ENCODE measurements at places on chromosomes 16 and 17.

DNA sequence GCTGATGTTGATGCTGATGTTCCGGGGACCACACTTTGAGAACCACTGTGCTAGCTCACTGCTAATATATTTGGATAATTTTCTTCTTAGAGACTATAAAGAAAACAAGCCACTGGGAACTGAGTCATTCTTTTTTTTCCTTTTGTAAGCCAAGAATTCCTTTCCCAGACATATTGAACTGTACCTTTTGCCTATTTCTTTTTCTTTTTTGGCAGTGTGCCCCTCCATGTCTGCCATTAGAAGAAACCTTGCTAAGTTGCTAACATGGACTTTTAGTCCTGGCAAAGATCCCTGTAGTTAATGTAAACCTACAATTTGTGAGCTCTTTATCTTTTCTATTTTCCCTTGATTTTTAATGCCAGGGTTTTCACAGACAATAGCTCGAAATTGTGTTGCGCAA, 17.3 kb upstream of the ERCC4 start:
- no peak for DNase-seq

- DNase-seq = no peak
These were observed 3.2 kb downstream of the PITPNA start for GRCh38 chr17:1559047-1560043.

- DNase-seq = no peak
These were observed 2.7 kb upstream of the IRX5 start for GRCh38 chr16:54928016-54928356.

DNA sequence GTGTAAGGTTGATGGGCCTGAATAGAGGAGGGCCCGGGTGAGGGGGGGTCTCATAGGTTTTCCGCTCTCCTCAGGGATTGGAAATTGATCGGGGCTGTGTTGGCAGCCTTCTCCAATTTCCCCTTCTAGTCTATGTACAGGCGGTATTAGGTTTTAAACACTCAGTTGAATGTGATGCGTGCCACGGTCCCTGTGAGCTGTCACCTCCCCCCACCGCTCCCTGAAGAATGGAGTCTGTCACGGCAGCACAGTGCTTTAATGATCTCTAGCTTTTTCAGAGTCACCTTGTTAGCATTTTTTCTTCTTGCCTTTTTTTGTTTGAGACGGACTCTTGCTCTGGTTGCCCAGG, 800 bp downstream of the COX4I1 start:
- DNase-seq = no peak

DNA sequence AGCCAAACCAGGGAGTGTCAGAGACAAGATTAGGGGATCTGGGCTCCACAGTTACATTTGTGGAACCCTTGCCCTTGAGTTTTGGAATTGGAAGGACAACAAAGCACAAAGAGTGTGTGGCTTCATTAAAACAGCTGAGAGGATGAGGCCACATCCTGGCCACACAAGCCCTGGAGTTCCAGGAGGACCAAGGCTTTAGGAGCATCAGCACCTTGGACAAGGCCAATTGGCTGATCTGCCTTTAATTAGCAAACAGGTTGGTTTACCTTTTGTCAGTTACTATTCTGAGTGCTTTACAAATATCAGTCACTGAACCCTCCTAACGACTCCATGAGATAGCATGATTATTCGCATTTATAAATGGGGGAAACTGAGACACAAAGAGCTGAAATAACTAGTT, 54.7 kb downstream of the SLC6A2 start:
- no peak for DNase-seq

DNA sequence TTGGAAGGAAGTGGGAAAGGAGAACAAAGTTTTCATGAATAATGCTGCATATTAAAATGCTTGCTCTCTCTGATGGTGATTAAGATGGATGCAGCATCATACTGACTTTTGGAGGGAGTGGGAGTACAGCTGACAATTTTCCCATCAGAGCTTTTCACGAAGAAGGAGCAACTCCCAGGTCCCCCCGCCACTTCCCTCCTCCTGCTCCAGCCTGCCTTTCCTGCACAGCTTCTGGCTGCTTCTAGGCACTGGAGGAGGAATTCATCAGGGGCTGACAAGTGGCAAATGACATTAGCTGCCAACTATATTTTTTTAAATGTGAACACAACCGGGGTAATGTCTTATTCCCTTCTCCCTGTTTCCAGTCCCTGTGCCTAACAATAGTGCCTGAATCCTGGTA, 477.9 kb downstream of the SHISA9 start:
- no peak for DNase-seq

DNA sequence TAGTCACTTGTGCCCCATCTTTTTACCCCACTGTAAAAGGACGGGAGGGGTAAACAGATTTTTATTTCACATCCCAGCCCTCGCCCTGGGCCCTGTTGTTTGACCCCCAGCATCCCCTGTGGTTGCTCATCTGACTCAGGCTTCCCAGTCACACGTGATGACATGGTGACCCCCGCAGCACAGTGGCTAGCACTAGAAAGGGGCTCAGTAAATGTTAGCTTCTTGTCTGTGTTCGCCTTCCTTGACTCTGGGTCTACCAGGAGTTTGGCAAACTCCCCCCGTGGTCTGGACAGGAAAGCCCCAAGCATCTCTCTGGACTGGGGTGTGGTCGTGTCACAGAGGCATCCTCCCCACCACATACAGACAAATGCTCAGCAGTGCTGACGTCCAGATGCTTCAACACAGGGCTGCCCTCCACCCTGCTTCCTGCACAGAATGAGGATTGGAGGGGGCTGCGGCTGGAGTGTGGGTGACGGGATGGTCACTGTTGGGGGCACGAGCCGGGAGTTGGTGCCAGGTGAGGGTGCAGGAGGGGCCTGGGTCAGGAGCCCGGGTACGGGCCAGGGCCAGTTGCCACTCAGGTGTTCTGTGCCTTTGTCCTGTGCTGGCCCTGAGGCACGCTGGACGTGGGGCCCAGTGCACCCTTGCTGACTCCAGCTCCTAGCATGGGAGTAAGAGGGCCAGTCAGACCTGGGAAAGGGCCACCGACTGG, 69.1 kb downstream of the METRNL start:
- DNase-seq = no peak

- DNase-seq = no peak
These were observed 57.2 kb downstream of the CHD9 start for GRCh38 chr16:53112015-53112414.

DNA sequence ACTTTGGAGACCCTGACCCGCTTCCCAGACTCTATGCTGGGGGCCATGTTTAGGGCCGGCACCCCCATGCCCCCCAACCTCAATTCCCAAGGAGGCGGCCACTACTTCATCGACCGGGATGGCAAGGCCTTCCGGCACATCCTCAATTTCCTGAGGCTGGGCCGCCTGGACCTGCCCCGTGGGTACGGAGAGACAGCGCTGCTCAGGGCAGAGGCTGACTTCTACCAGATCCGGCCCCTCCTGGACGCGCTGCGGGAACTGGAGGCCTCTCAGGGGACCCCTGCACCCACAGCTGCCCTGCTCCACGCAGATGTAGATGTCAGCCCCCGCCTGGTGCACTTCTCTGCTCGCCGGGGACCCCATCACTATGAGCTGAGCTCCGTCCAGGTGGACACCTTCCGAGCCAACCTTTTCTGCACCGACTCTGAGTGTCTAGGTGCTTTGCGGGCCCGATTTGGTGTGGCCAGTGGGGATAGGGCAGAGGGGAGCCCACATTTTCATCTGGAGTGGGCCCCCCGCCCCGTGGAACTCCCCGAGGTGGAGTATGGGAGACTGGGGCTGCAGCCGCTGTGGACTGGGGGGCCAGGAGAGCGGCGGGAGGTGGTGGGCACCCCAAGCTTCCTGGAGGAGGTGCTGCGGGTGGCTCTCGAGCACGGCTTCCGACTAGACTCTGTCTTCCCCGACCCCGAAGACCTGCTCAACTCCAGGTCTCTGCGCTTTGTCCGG, 1.1 kb downstream of the KCTD11 start:
- no peak for DNase-seq

- DNase-seq = peak; percentile 98
These were observed 32.9 kb downstream of the TK2 start for GRCh38 chr16:66516808-66517585.

DNA sequence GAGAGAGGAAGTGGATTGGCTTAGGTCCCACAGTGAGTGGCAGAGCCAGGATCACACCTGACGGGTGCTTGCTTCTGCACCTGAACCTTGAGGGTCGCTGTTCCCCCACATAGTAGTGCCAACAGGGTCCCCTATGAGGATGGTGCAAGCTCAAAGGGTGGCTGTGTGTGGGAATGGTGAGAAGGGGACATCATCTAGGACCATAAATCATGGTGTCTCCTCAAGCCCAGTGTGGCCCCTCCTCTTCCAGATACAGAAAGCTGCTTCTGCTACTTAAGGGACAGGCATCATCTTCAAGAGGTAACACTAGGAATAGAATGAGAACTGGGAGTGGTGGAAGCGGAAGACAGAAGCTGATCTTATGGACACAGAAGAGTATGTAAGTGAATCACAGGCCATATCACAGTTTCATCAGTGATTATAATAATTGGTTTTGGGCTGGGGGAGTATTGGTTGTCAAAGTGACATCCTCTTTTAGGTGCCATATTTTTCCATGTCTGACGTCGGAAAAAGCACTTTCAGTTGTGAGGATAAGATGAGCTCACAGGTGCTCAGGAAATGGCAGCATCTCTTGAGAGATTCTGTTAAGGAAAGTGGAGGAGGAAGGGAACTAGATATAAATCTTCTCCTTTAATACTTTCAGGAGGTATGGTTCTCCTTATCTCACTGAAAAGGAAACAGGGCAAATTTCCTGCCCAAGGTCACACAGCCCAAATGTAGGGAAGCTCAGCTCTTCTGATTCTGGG, 83.2 kb upstream of the HNF1B start:
- no peak for DNase-seq

DNA sequence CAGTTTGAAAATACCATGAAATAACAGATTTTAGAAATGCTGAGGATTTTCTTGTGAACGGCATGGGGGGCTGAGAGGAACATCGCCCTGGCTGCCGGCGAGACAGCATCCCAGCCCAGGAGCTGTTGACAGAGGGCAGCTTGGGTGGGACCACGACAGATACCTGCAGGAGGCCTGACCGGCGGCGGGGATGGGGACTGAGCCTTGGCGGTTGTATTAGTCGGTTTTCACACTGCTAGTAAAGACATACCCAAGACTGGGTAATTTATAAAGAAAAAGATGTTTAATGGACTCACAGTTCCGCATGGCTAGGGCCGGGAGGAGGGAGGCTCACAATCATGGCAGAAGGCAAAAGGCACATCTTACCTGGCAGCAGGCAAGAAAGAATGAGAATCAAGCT, 82.3 kb upstream of the DNAH17 start:
- DNase-seq = no peak

- DNase-seq = peak; percentile 30
These were observed 2.5 kb upstream of the ABCC12 start for GRCh38 chr16:48158296-48158695.

GRCh38 chr16:67158637-67159600, 790 bp downstream of the TRADD start:
- DNase-seq = no peak

DNA sequence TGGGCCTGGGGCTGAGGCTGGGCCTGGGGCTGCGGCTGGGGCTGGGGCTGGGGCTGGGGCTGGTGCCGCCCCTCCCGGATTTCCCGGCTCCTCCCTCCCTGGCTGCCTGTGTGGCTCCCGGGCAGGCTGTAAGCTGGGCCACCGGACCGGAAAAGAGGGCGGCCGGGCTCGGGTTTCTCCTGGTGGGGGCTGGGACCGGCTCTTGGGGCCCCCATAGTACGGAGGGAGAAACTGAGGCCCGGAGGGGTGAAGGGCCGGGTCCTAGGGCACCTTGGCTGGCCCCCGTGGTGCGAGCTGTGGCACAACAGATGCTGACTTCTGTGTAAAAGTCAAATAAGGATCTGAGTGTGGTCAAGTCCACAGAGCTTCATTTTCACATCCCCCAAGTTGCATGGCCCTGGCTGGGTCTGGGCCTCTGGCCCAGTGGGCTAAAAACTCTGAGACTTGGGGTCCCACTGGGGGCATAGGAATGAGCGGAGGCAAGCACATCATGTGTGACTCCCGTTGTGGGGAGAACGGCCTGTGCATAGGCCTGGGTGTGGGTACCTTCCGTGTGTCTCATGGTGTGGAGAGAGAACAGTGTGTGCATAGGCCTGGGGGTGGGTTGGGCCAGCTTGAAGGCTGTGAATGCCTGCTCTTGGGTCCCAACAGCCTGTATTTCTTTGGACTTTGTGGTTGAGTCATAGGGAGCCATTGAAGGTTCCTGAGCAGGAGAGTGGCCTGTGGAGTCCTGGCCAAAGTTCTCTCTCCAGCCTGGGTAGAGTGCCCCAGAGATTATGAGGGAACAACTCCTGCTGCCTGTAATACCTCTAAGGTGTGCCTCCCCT, 123.9 kb upstream of the CIBAR2 start:
- DNase-seq = no peak

DNA sequence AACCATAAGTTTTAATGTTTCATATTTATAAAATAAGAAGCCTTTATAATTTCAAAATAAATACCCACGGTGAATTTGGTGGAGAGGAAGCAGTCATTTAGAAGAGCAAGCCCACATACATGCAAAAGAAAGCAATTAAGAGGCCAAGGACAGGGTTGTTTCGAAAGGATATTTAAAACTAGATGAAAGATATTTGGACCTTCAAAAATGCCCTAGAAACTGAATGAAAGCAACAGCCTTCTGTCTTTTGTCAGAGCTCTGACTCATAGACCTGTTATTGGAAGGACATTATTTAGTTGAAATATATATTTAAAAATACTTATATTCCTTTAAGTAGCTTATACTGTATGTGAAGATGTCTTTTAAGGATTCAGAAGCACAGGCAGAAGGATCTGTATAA, 8.6 kb upstream of the METTL9 start:
- DNase-seq = no peak

GRCh38 chr17:72529386-72529785, 408.6 kb downstream of the SOX9 start:
- no peak for DNase-seq

GRCh38 chr17:45934044-45934979, 40.0 kb downstream of the MAPT start:
- DNase-seq = no peak

- no peak for DNase-seq
These were observed 6.7 kb upstream of the UBE2O start for GRCh38 chr17:76459674-76460073.

DNA sequence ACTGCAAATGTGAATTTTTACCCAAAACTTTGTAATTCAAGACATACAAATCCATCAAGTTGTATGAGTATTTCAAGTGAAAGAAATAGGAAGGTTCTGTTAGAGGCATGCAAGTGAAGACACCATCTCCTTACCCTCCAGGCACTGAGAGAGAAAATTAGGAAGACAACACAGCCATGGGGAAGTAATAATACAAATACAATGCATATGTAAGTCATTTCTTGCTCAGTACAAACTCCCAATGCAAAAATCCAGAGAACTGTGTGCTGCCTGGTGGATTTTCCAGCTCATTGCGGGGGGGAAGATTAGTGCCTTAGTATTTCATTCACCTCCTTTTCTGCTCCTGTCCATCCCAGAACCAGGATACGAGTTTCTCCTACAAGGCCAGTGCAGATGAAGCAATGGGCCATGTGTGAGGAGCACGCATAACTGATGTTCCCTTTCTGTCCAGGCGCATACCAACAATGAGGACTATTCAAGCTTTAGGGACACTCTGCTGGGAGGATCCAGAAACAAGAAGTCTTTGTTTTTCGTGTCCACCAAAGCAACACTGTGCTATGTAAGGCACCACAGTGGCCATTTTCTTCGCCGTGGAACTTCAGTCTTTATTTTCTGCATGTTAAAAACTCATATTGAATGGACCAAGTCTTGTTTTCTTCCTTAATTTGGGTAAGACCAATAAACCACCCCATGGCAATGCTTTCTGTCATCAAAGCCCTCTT, 143.7 kb upstream of the RCVRN start:
- no peak for DNase-seq

Data from epithelial cell of proximal tubule (primary cell).